ENCODE measurements at places on chromosomes 1 and 21.

DNA sequence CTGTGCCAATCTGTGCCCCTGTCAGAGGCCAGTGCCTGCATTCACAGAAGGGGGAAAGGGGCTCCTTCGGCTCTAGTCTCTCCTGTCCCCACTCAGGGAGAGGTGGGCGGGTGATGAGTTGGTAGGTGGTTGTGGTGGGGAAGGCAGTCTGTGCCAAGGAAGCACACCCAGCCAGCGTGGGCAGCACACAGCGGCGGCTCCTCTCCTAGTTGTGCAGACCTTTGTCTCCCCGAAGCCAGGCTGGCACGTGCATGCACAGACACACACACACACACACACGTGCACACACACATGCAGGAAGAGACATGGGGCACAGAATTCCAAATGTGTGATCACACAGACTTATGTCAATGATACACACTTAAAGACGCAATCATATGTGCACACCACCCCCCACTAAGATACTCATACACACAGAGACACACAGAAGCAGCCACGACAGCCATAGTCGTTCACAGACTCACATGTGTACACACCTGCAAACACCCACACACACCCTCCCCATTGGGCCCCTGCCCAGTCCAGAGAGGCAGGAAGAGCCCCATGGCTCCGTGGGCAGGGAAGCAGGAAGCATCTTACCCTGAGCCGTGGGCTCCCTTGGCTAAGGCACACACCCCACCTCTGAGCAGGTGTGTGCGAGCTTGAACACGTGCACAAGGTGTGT, 16.4 kb downstream of the RIMS3 start:
- DNase-seq: peak; percentile 10

GRCh38 chr1:225467193-225468020, 39.6 kb upstream of the LBR start:
- DNase-seq: peak; percentile 67

DNA sequence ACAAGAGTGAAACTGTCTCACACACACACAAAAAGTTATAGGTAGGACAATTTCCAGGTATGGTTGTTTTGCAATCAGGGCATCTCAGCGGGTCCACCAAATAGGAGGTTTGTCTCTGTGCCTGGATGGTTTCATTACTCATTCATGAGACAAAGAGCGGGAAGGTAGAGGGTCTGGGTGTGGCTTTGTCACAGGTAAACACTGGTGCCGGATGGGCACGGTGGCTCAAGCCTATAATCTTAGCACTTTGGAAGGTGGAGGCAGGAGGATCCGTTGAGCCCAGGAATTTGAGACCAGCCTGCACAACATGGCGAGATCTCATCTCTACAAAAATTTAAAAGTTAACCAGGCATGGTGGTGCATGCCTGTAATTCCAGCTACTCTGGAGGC, 16.3 kb upstream of the ERVH48-1 start:
- no peak for DNase-seq

GRCh38 chr1:89065079-89065868, at the start of gene GBP1:
Gene GBP1 (minus strand): TSS chr1:89065208. CDS start chr1:89063234, 1,974 bp downstream.
- DNase-seq: no peak

DNA sequence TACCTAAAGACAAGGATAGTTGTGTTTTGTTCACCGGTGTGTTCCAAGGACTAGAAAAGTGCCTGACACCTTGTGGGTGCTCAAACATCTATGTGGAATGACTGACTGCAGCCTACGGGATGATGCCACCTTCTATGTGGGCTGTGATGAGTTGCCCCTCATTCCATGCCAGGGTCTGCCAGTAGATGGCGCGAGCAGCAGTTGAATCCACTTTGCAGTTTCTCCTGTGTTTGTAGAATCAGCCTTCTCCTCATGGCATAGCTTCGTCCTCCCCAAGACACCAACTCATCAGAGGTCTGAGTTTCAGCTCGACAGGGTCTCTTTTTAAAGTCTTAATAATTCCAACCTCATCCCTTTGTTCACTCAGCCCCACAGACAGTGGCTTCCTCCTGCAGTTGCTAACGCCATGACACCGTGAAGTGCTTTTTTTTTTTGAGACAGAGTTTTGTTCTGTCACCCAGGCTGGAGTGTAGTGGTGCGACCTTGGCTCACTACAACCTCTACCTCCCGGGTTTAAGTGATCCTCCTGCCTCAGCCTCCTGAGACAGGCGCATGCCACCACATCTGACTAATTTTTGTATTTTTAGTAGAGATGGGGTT, 133.7 kb downstream of the CAPN8 start:
- DNase-seq: peak; percentile 6

GRCh38 chr1:205963352-205964155, 20.3 kb upstream of the SLC26A9 start:
- no peak for DNase-seq

Measured in stimulated activated CD8-positive, alpha-beta memory T cell treated with anti-CD3 and anti-CD28 coated beads, Interleukin-7, amount 100 ng/mL, for 4 hours (primary cell).